Caco-2 (cell line): ENCODE measurements at places on chromosomes 13 and 19. TPM values are rescaled to one million over a fixed set of nuclear protein-coding genes. Genes with fewer than 3 reads are reported as not detected.

DNA sequence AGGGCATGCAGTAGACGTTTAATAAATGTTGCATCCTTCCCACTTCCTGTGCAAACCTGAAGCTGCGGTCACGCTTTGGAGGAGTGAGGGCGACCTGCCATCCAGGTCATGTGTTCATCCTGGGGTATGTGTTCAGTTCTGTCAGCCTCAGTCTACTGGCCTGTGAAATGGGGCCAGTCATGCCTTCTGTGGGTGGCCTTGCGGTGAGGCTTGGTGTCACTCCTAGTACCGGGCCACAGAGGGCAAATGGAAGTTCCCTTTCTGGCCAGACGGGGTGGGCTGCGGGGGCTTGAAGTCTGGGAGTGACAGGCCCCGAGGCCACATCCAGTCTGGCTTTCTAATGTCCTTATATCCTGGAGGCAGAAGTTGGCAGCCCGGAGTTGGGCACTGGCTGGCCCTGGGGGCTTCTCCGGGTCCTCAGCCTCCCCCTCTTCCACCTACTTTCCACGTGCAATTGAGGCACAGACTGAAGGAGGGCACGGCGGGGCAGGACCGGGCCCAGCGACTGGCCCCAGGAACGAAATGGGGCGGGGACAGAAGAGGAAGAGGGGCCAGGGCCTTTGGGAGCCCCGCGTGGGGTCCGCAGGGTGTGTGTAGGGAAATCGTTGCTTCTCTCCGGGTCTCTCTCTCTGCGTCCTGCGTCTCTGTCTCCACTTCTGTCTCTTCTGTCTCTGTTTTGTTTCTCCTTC is 11.1 kb downstream of the PDE4A start:
- H3K36me3 ChIP-seq: no peaks in the 10 kb centered on the region
- no peak for DNase-seq

DNA sequence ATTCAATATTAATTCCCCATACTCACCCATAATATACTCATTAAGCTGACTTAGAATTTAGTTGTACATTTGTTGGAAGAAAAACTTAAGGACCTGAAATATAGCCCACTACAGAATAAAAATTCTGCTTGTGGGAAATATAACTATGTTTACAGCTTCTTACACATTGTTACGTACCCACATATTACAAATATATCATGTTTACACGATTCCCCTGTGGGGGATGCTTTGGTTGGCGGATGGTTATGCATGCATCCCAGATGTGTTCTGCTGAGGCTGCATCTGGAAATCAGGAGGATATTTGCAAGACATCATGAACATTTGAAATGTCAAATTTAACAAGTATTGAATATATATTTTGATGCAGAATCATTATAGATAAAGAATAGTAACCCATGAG is 79.5 kb upstream of the KL start:
- DNase-seq: no peak
- H3K36me3 ChIP-seq: no peaks in the 10 kb centered on the region
- H3K4me3 ChIP-seq: no peak overlapping the region
- H3K27ac ChIP-seq: no peak overlapping the region
- no peaks in the 10 kb centered on the region for H3K4me1 ChIP-seq

- H3K4me1 ChIP-seq: no peaks in the 10 kb centered on the region
- DNase-seq: peak; percentile 28
- peak overlapping the region; percentile 31 for H3K27ac ChIP-seq
- peak overlapping the region; percentile 44 for H3K4me3 ChIP-seq
- no peaks in the 10 kb centered on the region for H3K36me3 ChIP-seq
Measured at GRCh38 chr13:32585550-32586079, 637 bp upstream of the PDS5B start.

The DPF1 gene
- 3.6 and 5.0 TPM in 2 replicates for total RNA-seq

DNA sequence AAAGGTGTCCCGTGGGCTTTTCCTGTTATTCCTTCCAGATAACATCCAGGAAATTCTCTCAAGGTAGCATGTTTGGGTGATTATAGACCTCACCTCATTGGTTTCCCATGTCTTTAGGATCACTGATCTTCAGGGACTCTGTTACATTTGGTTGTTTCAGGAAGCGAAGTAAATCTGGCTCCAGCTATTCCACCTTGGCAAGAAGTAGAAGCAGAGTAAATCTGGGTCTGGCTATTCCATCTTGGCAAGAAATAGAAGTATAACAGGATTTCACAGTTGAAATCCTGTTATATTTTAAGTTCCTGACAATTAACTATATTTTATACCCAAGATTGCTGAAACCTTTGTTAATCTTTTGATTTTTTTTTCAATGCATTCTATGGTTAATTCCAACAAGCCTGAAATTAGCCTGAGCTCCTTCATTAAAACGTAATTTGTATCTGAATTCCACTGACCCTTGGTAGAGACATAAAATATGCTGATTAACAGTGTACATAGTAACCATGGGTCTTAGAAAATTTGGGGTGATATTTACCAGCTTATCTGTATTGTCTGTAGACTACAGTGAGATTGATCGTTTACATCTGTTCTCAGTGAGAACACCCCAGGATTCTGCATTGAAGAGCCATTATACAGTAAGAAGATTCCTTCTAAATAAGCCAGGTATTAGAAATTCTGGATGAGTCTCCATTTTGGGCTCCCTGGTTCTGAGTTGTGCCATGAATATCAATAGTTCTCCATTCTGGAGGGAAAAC is 267.6 kb upstream of the SLITRK6 start:
- H3K27me3 ChIP-seq: no peaks in the 10 kb centered on the region
- H3K27ac ChIP-seq: no peak overlapping the region
- no peak overlapping the region for H3K4me3 ChIP-seq
- DNase-seq: no peak

DNA sequence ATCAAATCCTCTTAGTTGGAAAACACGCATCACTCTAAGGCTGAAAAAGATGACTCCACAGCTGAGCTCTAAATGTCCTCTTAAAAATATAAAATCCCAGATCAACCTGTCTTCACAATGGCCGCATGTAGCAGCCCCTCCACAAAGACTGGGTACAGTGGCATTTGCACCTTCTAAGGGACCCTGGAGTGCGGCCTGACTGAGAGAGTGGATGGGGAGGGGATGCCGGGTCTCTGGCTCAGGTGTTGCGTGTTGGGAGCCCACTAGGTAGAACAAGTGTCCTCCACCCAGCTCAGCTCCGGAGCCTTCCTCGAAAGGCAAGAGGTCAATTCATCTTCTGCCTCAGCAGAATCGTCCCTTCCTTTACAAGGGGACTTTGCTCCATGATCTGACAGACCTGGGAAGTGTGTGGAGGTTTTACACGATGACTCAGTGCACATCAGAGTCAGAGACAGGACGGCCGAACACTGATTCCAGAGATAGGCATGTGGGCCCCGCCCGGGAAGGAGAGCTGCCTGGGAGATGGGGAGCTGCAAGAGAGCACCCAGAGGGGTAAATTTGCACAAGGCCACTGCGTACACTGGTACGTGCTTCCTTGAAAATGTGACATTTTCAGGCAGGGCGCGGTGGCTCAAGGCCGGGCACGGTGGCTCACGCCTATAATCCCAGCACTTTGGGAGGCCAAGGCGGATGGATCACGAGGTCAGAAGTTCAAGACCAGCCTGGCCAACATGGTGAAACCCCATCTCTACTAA is 23.5 kb upstream of the SLC15A1 start:
- H3K4me3 ChIP-seq: no peak overlapping the region
- H3K4me1 ChIP-seq: peaks cover 42% of the 10 kb centered on the region
- no peaks in the 10 kb centered on the region for H3K36me3 ChIP-seq
- H3K27ac ChIP-seq: peak overlapping the region; percentile 96
- no peaks in the 10 kb centered on the region for H3K27me3 ChIP-seq

GRCh38 chr13:25890671-25891212 is 161.1 kb downstream of the SHISA2 start:
- no peak overlapping the region for H3K27ac ChIP-seq
- no peaks in the 10 kb centered on the region; the same call in 1 of the 2 replicates for H3K27me3 ChIP-seq
- H3K4me3 ChIP-seq: no peak overlapping the region

DNA sequence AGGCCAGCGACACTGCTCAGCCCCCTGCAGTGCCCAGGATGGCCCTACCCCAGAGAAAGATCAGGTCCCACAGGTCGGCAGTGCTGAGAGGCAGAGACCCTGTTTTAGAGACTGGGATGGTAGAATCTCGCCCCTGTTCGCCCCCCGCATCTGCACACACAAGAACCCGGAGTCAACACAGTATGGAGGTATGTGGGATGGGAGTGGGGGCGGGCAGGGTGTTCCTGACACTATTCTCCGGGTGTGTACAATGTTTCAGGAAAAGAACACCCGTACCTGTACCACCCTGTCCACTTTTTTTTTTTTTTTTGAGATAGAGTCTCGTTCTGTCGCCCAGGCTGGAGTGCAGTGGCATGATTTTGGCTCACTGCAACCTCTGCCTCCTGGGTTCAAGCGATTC is 19.3 kb downstream of the PIP5K1C start:
- H3K27ac ChIP-seq: no peak overlapping the region
- 0 out of 2 replicates have a peak, but pooled peaks cover 2% of the 10 kb centered on the region for H3K36me3 ChIP-seq
- no peak overlapping the region for H3K4me3 ChIP-seq
- H3K27me3 ChIP-seq: no peaks in the 10 kb centered on the region

- no peaks in the 10 kb centered on the region for H3K27me3 ChIP-seq
- H3K4me3 ChIP-seq: no peak overlapping the region
- DNase-seq: no peak
- no peak overlapping the region for H3K27ac ChIP-seq
- H3K36me3 ChIP-seq: no peaks in the 10 kb centered on the region; the same call in 1 of the 2 replicates
Measured at GRCh38 chr13:99264051-99264450, 5.9 kb upstream of the GPR18 start.

DNA sequence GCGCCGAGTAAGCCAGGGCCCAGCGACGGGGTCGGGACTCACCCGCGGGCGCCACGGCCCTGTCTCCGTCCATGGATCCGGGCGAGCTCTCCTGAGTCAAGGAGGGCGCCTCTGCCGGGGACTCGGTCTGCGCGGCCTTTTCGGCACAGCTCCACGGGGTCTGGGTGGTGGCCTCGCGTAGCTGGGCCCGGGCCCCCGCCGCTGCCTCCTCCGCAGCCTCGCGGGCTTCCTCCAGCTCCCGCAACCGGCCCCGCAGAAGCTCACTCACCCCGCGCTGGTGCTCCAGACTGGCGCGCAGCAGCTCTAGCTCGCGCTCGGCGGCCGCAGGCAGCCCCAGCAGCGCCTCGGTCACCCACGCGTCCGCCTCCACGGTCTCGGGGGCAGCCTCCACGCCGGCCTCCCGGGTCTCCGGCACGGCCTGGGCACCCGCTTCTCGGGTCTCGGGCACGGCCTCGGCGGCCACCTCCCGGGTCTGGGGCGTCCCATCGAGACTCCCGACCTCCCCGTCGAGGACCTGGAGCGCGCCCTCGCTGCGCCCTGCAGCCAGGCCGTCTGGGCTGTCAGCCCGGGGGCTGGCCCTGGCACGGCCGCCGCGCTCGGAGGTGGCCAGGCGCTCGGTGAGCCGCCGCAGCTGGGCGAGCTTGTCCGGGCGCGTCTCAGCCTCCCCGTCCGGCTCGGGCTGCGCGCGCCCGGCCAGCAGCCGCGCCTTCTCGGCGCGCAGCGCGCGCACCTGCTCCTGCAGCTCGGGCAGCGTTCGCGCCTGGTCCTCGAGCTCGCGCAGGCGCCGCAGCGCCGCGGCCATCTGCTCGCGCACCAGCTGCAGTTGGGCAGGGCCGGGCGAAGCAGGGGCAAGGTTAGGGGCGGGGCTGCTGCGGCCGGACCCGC is 8.4 kb downstream of the KANK3 start:
- peak; percentile 80 for DNase-seq
- peaks cover 4% of the 10 kb centered on the region for H3K4me1 ChIP-seq
- peaks cover 1% of the 10 kb centered on the region; the same call in 1 of the 2 replicates for H3K27me3 ChIP-seq
- H3K27ac ChIP-seq: no peak overlapping the region
- no peaks in the 10 kb centered on the region for H3K36me3 ChIP-seq

DNA sequence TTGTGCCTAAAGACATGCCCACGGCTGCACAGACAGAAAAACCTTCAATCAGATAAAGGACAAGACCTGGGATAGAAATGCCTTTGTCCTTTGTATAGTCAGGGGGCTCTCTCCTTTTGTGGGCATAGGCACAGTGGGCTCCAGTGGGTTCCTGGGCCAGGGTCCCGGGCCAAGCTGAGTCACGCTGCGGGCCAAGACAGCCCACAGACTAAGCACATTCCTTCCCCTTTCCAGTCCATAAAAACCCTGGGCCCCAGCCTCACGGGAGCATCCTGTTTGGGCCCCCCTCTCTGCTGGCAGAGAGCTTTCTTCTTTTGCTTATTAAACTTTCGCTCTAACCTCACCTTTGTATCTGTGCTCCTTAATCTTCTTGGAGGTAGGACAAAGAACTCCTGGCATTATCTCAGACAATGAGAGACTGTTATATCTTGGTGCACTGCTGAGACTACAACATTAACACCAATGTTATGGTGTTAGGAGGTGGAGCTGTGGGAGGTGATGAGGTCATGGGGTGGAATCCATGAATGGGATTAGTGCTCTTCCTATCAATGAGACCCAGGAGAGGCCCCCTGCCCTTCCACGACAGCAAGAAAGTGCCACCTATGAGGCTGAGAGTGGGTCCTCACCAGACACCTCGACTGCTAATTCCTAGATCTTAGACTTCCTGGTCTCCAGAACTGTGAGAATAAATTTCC is 20.8 kb upstream of the FBXL3 start:
- H3K4me3 ChIP-seq: no peak overlapping the region
- H3K27me3 ChIP-seq: no peaks in the 10 kb centered on the region
- H3K4me1 ChIP-seq: peaks cover 4% of the 10 kb centered on the region; the same call in 1 of the 2 replicates
- DNase-seq: no peak

The SIGLEC8 gene
- not detected in 2 replicates for total RNA-seq

- H3K36me3 ChIP-seq: no peaks in the 10 kb centered on the region
- peaks cover 3% of the 10 kb centered on the region; the same call in 1 of the 2 replicates for H3K27me3 ChIP-seq
- no peak overlapping the region for H3K27ac ChIP-seq
- H3K4me3 ChIP-seq: no peak overlapping the region
- DNase-seq: no peak
Measured at GRCh38 chr19:33689138-33689746, 67.5 kb downstream of the CHST8 start.

DNA sequence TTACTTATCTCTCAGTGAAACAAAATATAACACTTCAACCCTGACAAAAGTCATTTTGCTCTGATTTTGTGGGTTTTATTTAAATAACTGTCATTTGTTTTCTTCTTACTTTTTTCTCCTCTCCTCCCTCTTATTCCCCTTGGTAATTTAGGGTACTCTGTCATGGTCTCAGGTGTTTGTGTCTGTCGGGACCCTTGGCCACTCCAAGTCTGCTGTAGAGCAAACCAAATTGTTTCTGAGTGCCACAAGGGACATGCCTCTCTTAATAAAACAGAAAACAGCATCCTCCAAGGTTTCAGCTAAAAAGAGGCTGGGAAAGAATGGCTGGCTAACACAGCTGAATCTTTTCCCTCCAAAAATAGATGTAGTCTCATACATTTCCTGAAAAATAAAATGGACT is 573.1 kb upstream of the KLF12 start:
- H3K36me3 ChIP-seq: no peaks in the 10 kb centered on the region
- H3K4me3 ChIP-seq: no peak overlapping the region
- DNase-seq: no peak
